Spinal cord (tissue), 10 donors: ENCODE measurements at places on chromosomes 16 and 17. TPM values are rescaled to one million over a fixed set of nuclear protein-coding genes. Genes with fewer than 3 reads are reported as not detected.

PIK3R6 gene
- 0.94 TPM for total RNA-seq

IL21R gene
- 0.06 TPM for total RNA-seq

DNA sequence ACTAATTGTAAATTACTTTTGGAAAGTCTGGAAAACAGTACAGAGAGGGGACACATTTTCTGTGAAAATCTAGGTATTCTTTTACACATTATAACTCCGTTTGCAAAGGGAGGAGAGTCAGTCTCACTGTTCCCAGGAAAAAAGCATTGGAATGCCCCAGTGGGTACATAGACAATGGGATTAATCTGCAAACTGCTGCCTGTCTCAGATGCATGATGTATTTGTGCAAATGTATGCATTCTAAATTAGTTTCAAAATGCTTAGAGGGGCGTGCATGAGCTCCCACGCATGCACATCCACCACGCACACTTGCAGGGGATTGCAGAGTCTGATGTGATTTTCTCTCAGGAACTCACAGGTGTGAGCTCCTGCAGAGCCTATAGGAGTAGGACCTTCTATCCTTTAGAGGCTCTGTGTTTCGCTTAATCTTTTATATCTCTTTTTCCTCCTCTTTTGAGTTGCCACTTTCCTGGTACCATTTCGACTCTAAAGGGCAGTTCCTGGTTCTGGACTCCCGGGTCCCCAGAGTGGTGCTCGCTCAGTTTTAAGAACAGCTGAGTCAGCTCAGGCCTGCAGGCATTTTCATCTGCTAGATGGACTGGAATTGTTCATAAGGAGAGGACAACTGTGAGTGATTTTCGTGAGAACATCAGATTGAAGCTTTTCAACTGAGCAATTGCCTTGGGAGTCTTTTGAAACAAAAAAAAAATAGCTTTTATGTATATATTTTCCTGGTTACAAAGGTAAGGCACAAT is 1.1 kb downstream of the BCO1 start:
- DNase-seq: no peak

- no peak for DNase-seq
Observed at GRCh38 chr16:87100306-87101058, 216.7 kb downstream of the C16orf95 start.

DNA sequence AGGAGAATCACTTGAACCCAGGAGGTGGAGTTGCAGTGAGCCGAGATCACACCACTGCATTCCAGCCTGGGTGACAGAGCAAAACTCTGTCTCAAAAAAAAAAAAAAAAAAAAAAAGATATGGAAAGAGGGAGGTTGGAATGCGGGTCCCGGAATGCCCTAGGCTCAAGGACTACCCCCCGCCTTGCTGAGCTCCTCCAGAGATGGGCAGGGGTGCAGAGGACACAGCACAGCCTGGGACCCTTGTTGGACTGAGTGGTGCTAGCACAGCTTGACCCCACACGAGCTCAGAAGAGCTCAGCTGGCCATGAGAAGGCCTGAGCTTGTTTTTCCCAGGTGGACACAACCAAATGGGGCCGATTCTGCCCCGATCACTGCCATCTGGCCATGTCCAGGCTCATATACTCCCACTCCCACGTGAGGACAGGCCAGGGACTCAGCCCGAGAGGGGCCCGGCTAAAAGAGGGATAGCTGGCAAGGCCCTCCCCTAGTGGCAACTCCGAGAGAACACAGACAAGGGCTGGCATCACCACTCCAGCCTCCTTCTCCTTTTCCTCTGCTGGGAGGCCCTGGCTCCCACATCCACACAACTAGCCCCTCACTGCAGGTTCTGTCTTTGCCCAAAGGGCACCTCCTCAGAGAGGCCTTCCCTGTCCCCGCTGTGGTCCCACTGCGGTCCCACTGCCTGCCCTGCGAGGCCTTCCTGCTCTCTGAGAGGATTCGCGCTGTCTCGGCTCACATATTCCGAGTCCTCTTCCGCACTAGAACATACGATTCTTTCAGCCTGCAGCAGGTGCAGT is 11.0 kb downstream of the SGCA start:
- no peak for DNase-seq

DNA sequence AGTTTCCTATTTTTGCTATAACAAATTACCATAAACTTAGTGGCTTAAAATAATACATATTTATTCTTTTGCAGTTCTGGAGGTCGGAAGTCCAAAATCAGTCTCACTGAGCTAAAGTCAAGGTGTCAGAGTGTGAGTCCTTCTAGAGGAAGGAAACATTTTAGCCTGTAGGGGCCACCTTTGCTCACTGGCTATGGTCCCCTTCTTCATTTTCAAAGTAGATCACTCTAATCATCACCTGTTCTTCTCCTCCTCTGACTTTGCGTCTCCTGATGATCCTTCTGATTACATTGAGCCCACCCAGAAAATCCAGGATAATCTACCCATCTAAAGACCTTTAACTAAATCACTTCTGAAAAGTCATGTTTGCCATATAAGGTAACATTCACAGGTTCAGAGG is 534.4 kb upstream of the SALL1 start:
- no peak for DNase-seq

- DNase-seq: no peak
Observed at GRCh38 chr16:70407811-70408274, 31.1 kb downstream of the ST3GAL2 start.
